ENCODE measurements at places on chromosomes 5 and 9. TPM values are rescaled to one million over a fixed set of nuclear protein-coding genes. Genes with fewer than 3 reads are reported as not detected.

The RETREG1 gene
- 6.4 TPM for total RNA-seq

- DNase-seq: no peak
Measured at GRCh38 chr5:78808380-78808779, 159.8 kb upstream of the LHFPL2 start.

- no peak for DNase-seq
Measured at GRCh38 chr5:151225475-151225874, 1.6 kb upstream of the CCDC69 start.

DNA sequence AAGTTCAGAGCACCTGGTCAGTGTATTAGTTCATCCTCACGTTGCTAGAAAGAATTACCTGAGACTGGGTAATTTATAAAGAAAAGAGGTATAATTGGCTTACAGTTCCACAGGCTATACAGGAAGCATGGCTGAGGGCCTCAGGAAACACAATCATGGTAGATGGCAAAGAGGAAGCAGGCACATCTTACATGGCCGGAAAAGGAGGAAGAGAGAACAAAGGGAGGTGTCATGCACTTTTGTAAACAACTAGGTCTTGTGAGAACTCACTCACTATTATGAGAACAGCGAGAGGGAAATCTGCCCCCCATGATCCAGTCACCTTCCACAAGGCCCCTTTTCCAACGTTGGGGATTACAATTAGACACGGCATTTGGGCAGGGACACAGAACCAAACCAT is 28.8 kb upstream of the CAVIN4 start:
- DNase-seq: no peak

DNA sequence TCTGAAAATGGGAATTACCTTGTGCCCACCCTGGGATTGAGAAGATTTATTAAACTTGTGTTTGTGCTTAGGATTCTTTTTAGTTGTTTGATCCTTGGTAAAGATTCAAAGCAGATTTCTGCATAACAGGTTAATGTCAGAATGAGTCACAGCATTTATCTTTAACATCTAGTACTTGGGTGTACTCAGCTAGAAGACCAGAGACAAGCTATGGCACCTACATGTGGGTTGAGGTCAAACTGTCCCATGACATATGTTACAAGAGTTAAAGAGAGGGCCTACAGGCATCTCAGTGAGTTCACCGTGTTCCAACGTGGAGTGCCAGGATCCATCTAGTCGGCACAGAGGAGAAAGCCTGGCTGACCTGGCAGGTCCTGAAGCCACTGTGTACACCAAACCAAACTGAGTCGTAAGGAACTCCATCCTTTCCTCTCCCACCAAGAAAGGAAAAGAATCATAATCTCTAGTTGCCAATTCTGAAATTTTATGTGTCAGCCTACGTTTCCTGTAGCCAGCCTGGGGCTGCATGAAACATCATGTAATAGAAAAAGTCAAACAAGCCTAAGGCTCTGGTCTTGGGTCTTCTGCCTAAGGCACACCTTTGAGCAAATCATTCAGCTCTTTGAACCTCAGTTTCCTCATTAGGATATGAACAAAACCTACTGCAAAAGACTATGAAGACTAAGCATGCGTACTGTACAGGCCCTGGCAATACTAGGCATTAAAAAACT is 73.7 kb downstream of the RCL1 start:
- no peak for DNase-seq

All from epithelial cell of proximal tubule (primary cell).